Neural progenitor cell (in vitro differentiated cells): ENCODE measurements at places on chromosomes 4 and X.

- DNase-seq, result no peak
These were observed 42.8 kb downstream of the OSTC start for GRCh38 chr4:108693211-108693610.

- no peak for DNase-seq
These were observed 85.2 kb upstream of the DCLK2 start for GRCh38 chr4:149993030-149993429.

DNA sequence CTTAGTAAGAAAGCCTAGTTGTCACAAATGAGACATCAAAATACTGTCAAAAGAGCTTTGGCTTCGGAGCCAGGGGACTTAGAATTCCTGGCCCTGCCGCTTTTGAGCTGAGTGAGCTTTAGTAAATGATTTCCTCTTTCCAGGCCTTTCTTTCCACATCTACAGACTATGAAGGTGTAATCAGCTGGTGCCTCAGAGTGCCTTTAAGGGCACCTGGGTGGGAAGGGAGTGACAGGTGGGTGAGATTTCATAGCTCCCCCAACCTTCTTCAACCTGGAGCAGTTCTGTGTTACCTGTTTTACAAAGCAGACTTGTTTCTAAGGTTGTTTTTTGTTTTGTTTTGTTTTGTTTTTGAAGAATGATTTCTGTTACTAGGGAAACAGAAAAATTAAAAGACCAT, 154.7 kb upstream of the BOD1L1 start:
- no peak for DNase-seq

GRCh38 chr4:86096373-86096772, 263.5 kb downstream of the MAPK10 start:
- no peak for DNase-seq

GRCh38 chr4:157655096-157655809, 434.7 kb downstream of the GRIA2 start:
- no peak for DNase-seq

- DNase-seq, result no peak
These were observed 267.8 kb downstream of the STIM2 start for GRCh38 chr4:27128443-27128842.

GRCh38 chr4:118139241-118139640, 105.0 kb downstream of the NDST3 start:
- no peak for DNase-seq

GRCh38 chrX:39112143-39112542, 310.9 kb downstream of the MID1IP1 start:
- DNase-seq, result no peak

DNA sequence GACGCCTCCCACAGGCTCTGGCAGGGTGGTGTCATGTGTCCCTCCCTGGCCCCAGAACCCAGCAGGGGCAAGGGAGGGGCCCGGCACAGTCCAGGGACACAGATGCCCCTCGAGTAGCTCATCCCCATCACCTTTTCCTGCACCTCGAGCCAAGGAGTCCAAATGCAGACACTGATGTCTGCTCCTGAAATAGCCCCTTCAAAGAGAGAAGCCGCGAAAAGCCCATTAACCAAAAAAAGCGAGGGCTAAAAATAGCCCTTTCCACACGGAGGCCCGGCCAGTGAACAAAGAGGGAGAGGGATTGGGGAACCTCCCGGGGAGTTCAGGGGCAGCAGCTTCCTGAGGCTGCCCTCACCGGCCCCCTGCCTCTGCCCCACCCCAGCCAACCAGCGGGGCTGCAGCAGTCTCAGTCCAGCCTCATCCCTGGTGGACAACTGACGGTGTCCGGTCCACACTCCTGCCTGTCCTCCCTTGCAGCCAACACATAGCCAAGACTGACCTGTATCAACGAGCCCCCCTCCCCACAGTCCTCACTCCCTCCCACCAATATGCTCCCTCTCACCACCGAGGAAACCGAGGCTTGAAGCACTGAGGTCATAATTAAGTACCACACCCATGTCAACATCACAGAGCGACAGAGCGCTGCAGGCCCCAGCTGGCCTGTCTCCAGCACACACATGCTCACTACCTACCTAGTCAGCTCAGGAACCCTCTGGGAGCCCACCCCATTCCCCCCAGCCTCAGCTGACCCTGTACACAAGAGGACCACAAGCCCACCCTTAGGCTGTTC, 23.9 kb downstream of the WDR1 start:
- DNase-seq, result peak; percentile 29

GRCh38 chr4:47929682-47930201, 15.4 kb upstream of the NFXL1 start:
- no peak for DNase-seq

GRCh38 chr4:154502111-154502510, 10.5 kb upstream of the DCHS2 start:
- no peak for DNase-seq

DNA sequence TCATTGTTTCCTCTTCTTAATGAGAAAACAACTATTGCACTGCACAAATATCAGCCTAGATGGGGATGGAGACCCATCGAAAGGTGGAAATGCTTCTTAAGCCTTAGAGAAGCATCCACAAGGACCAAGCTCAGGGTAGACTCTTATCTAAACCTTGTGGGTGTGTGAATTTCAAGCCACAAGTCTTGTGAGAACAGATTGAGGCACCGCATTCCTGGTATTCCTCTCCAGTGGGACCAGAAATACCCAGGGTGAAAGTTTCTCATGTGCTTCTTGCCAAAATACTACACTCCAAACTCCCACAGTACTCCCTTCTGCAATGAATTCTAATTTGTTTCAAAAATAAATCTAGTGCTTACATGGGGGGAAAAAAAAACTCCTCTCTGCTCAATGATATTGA, 375.6 kb downstream of the PDGFC start:
- no peak for DNase-seq

DNA sequence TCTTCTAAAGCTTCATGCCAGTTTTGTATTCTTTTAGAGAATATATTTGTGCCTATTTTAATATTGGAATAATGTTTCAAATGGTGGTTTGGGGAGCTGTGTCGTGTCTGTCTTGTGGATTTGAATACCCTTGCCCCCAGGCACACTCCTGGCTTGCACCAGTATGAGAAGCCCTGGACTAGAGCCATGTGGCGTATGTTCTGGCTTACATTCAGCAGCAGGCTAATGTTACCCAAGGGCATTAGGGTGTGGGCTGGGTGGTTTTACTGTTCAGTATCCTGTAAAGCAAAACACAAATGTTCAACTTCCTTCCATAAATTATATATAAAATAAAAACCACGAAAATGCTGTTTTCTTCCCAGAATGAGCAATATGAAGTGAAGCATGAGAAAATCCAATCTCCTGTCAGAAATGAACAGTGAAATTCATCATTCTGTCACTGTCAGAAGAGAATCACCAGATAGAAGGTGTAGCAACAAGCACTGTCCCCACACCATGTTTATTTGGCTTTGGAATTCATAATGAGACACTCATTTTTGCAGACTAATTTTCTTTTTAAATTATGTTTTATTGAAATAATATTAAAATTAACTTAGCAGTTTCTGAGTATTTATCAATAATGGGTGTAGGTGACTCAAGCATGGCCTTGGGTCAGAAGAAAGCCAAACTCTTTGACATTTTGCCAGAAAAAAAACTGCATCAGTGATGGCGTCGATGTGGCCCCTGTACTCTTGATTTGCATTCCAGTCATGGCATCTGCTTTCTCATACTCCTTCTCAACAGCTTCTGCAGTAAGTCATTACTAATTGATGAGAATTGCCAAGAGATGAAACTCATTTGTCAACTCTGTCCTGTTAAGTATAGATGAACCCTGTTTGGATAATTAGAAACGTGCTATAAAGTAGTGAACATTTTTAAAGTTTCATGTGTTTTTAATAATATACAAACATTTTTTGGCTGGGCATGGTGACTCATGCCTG, 43.8 kb downstream of the WWC2 start:
- no peak for DNase-seq

DNA sequence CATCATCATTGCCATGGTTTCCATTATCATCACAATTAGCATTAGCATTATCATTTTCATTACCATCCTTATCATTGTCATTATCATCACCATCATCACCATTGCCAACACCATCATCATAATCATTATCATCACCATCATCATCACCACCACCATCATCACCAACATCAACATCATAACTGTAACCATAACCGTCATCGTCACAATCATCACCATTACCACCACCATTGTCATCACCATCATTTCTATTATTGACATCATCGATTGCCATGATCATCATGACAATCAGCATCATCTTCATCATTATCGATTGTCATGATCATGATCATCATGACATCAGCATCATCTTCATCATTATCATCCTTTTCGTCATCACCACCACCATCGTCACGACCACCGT, 88.9 kb upstream of the MSX1 start:
- no peak for DNase-seq

GRCh38 chrX:66049056-66049455, 9.2 kb upstream of the VSIG4 start:
- DNase-seq, result no peak

DNA sequence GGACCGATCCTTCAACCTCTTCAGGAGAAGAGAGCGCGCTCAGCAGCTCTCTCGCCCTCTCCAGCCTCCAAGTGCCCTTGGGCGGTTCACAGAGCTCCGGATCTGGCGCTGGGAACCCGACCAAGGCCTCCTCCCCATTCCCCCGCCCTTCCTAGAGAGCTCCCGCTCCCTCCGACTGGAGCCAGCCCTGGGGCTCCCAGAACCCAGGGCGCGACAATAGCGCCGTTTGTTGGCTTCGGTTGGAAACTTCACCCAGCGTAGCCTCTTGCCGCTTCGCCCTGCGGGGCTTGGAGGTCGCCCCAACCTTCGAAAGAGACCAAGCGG, 3.1 kb upstream of the SOX3 start:
- DNase-seq, result peak; percentile 92

DNA sequence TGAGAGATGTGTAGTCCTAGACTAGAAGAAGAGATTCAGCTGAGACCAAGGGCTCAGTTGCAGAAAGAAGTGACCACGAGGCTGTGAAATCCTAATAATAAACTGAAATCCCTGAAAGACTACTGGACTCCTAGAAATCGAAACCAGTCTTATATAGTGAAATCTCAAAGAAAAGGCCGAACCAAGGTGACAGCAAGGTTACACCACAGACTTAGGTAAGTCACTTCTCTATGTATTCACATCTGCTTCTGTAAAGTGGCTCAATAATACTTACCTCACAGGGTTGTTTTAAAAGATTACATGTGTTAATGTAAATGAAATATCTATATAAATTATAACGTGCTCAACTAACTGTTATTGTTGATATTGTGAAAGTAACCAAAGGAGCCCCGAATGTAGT, 60.3 kb downstream of the ARSJ start:
- DNase-seq, result no peak

GRCh38 chr4:168942985-168943384, 67.1 kb downstream of the CBR4 start:
- DNase-seq, result no peak

DNA sequence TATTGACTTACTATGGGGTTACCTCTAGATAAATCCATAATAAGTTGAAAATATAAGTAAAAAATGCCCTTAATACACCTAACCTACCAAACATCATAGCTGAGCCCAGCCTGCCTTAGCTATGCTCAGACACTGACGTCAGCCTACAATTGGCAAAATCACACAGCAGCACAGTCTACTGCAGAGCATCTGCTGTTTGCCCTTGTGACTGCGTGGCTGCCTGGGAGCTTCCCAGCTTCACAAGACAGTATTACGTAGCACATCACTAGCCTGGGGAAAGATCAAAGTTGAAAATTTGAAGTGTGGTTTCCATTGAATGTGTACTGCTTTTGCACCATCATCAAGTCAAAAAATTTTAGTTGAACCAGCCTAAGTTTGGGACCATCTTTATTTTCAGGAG, 8.8 kb downstream of the HTT-AS start:
- DNase-seq, result no peak

- DNase-seq, result peak; percentile 82
These were observed 72.0 kb downstream of the FAT1 start for GRCh38 chr4:186651624-186652023.

DNA sequence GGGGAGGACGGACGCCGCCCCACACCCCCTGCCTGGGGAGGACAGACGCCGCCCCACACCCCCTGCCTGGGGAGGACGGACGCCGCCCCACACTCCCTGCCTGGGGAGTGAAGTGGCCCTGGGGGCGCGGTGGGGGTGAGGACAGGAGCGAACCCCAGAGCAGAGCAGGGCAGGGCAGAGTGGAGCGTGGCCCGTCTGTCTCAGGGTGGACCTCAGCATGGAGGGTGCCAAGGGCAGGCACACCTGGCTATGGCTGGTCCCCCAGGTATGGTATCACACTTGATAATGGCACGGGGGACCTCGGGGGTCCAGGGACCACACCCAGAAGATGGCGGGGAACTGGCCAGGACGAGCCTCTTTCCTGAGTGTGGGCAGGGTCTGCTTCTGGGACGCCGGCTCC, 9.6 kb downstream of the LRPAP1 start:
- no peak for DNase-seq

DNA sequence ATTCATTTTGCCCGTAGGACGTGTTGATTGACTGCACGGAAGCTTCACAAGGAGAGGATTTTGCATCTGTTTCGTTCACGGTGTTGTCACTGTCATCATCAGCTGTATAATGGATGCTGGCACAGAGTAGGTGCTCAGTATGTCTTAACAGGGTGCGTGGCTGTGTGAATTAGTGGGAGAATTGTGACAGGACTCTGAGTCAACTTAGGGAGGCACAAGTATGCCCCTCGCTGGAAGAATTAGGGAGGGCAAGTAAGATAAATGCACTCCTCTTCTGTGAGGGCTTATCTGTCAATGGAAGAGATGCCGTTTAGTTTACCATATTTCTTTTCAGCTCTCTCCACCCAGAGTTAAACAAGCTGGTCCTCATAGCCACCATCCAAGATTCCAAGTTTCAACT, 107.2 kb downstream of the TRIML1 start:
- peak; percentile 50 for DNase-seq

DNA sequence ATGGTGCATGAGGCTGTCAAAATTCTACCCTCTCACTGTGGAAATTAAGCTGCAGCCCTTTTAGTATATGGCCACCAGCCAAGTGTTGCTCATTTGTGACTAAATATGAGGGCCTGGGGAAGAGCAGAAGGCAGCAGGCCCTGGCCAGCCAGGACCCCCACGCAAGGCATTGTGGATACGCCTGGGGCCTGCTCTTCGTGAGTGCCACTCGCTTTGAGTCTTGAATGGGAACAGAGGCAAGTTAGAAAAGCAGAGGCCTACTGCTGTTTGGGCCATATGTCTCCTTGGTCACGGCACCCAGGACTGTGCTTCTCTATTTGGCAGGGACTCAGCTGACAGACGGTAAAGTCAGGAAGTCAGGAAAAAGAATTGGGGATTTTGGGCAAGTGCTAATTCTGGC, 10.9 kb downstream of the RTL5 start:
- DNase-seq, result no peak

DNA sequence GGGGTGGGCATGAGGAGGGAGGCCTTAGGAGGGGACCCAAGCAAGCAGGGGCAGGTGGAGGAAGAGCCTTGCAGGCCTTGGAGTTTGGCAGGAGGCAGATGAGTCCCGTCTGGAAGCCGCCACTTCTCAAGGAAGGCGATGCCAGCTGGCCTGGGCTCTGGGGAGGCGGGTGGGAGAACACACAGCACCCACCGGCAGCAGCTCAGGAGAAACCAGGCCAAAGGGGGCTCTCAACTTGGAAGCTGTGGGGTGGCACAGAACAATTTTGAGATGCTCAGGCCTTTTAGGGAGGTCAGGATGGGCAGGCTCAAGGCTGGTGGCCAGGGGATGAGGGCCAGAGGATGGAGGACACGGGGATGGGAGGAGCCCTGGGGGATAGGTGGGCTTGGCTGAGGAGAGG, 11.6 kb upstream of the DUSP9 start:
- no peak for DNase-seq
